ENCODE measurements at places on chromosomes 5 and 9.

- peak; percentile 96 for DNase-seq
Observed at GRCh38 chr9:107548298-107549142, 59.0 kb upstream of the KLF4 start.

GRCh38 chr9:68437785-68438184 is 81.4 kb downstream of the PGM5 start:
- no peak for DNase-seq

DNA sequence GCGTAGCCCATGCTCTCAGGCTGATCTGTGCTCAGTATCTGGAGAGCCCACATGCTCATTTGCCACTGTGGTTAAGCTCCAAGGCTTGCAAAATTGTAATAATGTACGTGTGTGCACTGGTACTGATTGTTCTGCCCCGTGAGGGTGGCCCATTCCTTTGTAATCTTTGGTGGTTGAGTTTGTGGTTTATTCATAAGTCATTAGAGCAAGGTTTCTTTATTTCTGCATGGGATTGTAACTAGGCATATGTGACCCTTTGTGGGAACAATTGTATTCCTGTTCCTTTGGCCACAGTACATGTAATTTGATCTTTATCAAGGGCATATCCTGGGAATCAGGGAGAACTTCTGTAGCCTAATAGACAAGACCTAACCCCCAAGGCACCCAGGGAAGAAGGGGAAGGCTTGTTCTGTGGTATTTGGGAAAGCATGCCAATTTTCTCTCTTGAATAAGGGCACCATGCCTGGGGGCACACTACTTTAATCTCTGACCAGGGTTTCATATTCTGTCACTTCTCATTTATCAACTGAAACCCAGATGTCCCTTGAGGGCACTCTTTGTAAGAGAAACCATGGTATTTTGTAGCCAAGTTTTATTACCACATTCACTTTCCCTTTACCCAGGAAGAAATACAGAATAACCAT is 74.6 kb downstream of the NPR3 start:
- DNase-seq = peak; percentile 81

DNA sequence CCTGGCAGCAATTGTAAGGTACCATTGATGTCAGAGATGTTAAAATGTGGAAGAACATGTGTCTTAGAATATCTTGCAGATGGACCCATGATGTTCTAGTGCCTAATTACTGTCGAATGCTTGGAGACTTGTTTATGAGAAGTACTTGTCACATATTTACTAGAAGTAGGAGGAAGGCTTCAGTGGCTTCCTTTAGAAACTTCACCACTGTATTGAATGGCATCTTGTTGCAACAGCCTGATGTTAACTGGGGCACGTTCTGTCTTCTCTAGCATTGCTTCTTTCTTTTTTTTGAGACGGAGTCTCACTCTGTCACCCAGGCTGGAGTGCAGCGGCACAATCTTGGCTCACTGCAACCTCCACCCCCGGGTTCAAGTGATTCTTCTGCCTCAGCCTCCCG is 16.5 kb downstream of the UGCG start:
- DNase-seq = no peak

DNA sequence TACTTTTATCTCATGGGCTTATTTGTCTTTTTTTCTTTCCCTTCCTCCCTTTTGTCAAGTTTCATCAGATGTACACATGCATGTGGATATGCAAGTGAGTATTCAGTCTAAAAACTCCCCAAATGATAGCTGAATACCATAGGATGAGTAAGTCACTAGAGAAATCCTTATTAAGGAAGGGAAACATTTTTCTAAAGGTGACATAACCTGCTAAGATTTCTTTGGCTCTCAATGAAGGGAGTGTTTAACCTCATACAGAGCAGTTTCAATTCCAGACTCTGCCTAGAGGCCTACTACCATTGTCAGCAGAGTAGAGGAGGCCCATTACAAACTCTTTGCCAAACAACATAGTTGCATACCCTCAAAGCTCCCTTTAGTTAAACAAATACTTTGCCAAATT is 192.4 kb downstream of the ARHGEF28 start:
- peak; percentile 84 for DNase-seq

- DNase-seq = peak; percentile 55
Observed at GRCh38 chr5:143964919-143965318, 153.0 kb downstream of the HMHB1 start.

GRCh38 chr9:136862849-136863622 is 3.1 kb downstream of the EDF1 start:
- DNase-seq = no peak

DNA sequence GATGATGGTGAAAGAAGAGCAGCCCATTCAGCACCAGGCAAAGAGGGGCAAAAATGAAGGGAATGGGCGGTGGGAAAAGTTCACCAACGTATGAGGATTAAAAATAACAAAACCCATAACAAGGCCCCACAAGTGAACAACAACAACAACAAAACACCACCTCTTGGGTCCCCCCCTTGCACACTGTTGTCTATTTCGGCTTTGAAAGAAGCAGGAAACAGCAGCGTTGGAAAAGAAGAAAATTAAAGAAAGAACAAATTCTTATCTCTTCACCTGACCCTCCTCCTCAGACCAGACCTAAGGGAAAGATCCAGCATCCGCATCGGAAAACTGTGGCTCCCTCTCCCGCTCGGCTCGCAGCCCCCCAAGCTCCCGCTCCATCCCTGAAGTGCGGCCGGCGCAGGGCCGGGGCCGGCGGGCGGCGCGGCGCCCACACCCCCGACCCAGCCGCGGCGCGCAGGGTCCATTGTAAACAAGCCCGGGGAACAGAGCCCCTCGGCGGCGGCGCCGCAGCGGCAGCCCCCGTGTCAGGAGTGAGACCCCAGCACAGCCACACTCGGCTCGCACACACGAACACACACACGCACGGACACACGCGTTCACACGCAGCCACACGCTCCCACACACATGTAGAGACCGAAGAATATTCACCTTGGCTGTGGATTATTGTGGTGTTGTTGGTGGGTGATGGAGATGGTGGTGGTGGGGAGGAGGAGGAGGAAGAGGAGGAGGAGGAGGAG is 535 bp downstream of the RFX3 start:
- DNase-seq = no peak

DNA sequence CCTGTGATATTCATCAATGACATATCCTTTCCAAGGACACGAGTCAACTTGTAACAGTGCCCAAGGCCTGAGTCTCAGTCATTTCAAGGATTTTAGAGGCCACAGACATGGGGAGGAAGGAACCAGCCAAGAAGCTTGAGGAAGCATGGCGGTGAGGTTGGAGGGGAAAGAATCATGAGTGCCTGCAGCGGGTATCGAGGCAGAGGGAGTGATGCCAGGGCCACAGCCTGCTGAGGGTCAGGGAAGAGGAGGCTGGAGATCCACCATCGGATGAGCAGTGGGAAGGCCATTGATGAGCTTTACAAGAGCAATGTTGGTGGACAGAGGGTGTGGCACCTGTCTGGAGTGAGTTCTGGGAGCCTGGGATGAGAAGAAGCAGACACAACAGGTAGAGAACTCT is 88.5 kb upstream of the IER5L start:
- no peak for DNase-seq

DNA sequence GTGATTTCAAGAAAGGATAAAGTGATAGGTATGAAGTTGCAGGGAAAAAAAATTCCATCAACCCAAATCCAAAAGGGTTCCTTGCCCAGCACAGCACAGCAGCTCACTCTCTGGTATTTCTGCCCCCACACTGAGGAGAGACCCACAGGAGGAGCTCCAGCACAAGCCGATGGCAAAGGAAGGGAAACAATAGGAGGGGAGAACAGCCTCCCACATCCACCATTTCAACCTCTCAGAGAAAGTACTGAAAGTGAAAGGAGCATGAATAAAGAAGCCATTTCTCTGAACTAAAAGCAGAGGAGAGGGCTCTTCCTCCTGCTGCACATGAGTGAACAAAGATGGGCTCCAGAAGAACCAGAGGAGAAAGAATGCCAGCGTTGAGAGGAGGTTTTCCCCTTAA is 54.9 kb upstream of the ZSWIM6 start:
- DNase-seq = peak; percentile 69

GRCh38 chr5:20575571-20575970 is 587.6 kb upstream of the CDH18 start:
- DNase-seq = no peak

DNA sequence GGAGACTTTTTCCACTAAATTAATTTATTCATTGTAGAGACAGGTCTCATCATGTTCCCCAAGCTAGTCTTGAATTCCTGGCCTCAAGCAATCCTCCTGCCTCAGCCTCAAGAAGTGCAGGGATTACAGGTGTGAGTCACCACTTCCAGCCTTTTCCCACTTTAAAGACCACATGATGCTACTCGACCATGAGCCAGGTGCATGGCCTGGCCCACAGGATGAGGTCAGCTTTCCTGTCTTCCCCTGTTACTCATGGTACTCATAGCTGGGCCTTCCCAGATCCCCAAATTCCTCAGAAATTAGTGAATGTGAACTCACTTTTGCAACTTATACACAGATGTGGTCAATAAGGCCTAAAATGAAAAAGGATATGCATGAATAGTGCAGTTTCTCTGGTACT is 395.9 kb downstream of the SEMA5A start:
- no peak for DNase-seq

GRCh38 chr5:160660132-160660531 is 191.9 kb downstream of the ATP10B start:
- DNase-seq = no peak

GRCh38 chr5:111124793-111125192 is 32.6 kb downstream of the WDR36 start:
- DNase-seq = no peak

GRCh38 chr5:10262121-10262774 is 12.2 kb downstream of the CCT5 start:
- no peak for DNase-seq

DNA sequence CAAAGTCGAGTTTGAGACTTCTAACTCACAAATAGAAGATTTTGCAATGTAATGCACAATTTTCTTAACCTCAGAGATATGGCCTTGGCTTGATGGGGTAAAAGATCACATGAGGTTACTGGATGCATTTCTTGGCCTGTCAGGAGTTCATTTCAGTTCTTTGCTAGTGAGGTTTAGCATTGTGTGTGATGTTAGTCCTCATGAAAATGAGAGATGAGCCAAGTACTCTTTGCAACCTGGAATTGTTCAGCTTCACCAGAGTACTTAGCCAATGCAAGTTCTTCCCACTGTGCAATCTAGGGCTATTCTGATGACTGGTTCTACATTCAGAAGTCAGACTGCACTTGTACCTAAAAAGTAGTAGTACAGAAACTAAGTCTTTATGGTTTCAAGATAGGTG is 24.9 kb downstream of the GNAQ start:
- peak; percentile 30 for DNase-seq

GRCh38 chr9:18821788-18822187 is 211.2 kb downstream of the SAXO1 start:
- DNase-seq = peak; percentile 57

DNA sequence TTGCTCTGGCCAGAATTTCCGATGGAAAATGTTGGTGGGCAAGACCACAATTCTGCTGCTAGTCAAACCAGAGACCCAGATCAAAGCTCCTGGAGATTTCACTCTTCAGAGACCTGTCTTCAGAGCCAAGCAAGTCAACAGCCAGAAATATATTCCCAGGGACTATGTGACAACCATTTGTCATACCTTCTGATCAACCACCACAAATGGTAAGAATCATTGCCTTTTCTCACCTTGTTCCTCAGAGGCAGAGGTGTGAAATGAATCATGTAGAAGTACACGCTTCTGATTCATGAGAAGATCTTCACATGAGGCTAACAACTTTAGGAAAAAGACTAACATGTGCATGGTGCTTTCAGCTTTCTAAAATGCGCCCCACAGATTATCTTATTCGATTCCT is 53.5 kb downstream of the SUSD1 start:
- no peak for DNase-seq

- peak; percentile 17 for DNase-seq
Observed at GRCh38 chr9:7342229-7342628, 457.3 kb downstream of the DMAC1 start.

DNA sequence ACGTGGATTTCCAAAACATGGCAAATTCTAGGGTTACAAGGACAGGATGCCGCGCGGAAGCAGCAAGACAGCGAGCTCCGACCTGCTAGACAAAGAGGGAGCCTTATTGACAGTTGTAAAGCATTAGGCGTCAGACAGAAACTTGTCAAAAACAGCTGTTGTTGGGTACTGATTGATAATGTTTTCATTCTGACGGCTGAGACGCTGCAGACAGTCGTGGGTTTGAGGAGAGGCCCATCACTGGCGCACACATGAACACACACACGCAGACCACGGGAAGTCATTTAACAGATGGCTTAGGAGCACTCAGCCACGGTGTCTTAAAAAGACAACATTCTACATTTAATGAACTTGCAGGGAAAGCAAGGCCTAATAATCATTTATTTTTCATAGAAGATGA is 324.0 kb downstream of the NDUFS4 start:
- DNase-seq = no peak

DNA sequence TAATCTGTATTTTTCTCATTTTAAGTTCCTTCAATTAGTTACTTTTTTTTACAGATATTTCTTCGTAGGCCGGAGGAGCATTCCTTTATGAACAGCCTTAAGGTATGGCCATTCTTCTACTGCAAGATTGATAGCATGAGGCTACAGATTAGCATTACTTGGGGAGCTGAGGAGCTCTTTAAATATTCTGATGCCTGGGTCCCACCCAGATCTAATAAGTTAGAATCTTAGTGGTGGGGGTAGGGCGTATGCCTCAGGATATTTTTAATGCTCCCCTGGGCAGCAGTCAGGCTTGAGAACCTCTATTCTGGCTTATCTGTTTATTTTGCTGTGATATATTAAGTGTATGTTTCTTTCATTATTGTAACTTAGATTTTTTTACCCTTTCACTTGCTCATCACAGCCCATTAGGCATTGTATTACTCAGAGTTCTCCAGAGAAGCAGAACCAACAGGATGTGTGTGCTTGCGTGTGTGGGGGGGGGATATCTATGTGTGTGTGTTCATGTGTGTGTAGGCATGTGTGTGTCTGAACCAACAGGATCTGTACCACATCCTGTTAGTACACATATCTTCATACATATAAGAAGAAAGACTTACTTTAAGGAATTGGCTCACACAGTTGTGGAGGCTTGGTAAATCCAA is 91.8 kb upstream of the MTAP start:
- DNase-seq = peak; percentile 19

DNA sequence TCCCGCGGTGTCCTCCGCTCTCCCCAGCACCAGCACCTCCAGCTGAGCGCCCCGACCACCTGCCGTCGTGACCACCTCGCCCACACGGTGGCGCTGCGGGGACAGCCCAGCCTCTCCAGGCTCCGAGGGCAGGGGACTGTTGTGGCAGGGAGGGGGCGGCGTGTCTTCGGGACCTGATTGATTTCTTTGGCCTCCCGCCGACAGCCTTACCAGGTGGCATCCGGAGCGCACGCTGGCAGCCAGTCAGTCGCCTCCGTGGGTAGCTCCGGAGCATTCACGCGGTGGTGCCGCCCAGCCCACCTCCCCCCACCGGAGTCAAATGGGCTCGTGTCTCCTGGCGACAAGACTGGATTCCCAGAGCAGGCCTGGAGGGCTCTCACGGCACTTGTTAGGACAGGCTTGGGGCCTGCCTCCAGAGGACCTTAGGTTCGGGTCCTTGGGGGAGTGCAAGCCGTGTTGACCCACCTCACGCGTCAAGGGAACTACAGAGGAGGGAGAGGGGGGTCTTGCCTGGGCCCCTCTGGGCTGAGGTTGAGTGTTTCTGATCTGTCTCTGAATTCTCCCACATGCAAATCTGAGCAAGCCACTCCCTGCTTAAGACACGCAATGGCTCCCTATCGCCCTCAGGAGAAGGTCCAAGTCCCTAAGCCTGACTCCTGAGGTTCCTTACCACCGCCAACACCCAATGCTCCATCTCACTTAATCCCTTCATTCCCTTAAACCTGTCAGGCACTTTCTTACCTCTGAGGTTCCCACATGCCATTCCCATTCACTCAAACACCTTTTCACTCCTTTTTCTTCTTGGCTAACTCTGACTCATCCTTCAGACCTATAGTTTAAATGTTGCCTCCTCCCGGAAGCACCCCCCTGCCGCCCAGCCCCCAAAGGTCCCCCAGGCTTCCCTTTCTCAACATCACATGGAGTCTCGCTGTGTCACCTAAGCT is 51.2 kb upstream of the GGTA1 start:
- DNase-seq = peak; percentile 65

All from choroid plexus epithelial cell (primary cell).